Right atrium auricular region (tissue), 2 donors: ENCODE measurements at places on chromosomes 6 and 20.

DNA sequence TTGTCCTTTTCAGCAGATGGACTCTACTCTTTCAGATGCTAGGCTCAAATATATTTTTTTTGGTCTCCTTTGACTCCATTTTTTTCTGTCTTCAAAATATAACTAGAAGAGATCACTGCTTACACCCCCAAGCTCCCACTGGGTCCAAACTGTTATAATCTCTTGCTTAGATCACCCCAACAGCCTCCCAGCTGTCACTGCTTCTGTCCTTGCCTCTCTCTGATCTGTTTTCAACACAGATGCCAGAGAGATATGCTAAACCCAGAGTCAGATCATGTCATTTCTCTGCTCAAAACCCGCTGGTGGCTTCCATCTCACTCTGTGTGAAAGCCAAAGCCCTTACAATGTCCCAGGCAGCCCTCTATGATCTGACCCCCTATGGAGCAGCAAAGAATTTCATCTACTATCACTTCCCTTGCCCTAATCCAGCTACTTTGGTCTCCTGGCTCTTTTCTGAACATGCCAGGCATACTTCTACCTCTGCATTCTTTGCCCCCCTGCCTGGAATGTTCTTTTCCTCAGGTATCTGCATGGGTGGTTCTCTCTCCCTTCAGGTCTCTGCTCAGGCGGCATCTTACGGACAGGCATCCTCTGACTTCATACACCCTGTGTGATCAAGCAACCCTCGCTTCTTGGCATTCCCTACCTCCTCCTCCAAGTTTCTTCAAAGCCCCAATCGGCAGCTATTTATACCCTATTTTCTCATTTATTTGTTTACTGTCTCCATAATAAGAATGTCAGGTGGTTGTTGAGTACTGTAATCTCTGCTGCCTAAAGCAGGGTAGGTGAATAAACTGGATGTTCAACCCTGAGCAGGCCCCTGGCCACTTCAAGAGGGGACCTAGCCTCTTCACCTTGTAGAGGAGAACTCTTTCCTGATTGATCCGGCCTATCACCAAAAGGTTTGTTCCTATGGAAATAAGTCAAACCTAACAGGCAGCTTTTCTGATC, 43.6 kb upstream of the SLC4A11 start:
- DNase-seq, result no peak

DNA sequence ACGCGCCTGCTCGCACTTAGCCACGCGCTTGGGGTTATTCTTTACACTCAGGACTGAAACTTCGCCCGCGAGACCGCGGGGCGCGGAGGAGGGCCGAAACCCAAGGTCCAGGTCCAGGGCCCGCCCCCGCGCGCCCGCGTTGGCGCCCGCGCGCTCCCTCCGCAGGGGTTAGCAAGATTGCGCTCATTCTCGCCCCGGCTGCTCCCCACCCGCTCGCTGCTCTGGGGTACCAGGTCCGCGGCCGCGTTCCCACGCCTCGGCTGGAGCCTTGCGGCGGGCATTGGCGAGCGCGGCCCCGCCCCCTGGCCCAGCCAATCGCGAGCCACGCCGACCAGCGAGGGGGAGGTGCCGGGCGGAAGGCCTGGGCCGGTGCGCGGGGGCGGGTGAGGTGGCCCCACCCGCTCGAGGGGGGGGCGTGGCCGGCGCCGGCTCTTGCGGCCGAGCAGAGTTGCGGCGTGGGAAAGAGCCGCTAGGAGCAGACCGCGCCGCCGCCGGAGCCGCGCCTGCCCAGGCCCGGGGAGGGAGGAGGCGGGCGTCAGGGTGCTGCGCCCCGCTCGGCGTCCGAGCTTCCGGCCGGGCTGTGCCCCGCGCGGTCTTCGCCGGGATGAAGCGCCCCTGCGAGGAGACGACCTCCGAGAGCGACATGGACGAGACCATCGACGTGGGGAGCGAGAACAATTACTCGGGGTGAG, at the start of gene HEY2:
Gene HEY2, plus strand, starts transcription at position 460 of the 692 bp plus-strand sequence. Its CDS starts 145 bp downstream, at position 605.
- DNase-seq, result peak; percentile 89

DNA sequence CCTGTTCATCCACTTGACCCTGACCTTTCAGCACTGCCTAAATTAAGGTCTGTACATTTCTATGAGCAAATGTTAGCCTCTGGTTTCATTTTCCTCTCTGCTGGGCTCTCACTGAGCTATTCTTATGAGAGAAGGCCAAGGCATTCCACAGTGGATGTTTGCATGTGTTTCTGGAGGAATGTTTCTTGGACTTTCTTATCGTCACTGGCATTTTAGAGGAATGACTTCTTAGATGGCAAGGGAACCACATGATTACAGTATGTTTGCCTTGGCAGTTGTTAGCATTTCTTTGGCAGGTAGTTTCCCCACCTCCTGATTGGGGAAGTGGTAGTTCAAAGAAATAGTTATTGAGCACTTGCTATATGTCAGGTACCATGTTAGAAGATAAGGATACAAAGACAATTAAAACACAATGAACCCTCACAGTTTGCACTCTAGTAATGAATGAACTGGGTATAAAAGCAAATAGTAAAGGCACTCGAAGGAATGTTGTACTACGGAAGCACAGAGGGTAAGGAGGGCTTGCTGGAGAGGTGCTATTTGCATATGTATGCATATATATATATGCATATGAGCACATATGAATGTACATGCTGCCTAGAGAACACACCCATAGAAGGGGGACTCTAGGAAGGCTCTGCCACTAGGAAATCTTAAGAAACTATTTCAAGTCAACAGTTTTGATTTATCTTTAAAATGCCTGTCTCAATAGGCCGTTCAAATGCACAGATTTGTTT, 307.4 kb downstream of the EYA4 start:
- DNase-seq, result no peak

DNA sequence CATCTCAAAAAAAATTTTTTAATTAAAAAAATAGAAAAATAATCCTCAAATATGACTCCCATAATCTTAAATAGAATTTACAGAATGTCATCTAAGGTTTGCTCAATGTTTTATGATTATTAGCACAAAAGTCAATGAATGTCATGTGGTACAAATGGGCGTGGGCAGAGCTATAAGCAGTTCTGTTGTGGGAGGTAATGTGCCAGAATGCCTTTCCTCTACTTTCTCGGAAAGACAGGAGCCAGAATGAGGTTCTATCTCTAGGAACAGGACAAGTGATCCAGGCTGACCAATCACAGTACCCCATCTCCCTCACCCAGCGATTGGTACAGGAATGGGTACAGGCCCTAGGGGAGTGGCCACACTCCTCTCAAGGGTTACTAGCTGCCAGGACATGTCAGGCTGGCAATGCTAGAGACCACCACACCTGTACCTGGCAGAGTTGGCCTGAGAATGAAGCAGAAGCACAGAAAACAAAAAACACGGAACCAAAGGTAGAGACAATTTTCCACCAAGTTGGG, 15.1 kb downstream of the RALGAPA2 start:
- DNase-seq, result no peak

GRCh38 chr6:81890846-81891245, 138.4 kb upstream of the TENT5A start:
- no peak for DNase-seq

GRCh38 chr20:56429502-56429901, 17.4 kb downstream of the CASS4 start:
- DNase-seq, result no peak

- no peak for DNase-seq
Observed at GRCh38 chr6:137155830-137156229, 17.6 kb downstream of the IL22RA2 start.

DNA sequence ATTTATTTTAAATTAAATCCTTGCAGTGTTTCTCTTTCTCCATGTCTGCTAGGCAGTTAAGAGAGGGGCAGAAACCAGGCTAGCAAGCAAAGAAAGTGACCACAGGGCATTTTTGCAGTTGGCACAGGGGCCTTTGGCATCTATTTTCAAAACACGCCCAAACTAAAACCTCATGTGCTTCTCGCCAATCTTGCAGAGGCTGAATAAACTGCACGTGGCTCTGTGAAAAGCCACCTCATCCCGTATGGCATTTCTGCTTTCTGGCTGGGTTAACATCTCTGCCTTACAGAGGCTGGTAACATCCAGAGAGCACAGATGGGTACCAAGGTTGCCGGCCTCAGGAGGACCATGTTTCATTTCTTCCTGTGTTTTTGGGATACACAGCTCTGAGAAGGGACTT, 54.6 kb downstream of the GJA10 start:
- no peak for DNase-seq

DNA sequence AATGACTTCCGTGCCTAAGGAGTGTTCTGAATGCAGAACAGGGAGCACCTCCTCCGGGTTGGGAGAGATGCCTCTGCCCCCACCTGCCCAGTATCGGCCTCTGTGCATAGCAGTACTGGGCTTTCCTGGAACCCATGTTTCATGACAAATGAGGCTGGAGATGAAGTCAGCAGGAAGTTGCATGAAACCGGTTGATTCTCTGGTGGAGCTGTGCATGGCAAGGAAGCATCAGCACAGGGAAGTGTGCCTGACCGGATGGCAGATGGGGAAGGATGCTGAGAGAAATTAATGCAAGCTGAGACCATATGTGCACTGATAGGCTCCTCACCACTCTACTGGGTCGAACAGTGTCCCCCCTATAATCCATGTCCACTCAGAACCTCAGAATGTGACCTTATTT, 155.5 kb downstream of the CDH26 start:
- DNase-seq, result no peak

DNA sequence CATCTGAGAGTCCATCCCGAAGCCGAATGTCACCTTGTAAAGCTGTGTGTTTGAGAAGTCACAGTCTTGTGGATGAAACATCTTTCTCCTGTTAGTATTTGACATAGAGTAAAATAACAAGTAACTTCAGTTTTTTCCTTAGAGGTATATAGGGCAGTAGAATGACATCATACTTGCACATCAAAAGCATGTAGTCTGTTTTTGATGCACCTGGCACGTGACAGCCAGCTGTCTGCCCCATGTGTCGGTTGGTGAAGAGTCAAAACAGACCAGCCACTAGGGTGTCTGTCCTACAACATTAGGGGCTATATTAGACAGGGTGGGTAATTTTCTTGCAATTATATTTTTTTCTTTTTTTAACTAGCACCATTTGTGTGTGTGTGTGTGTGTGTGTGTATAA, 70.2 kb downstream of the SNX9 start:
- DNase-seq, result no peak

GRCh38 chr6:24051942-24052589, 73.9 kb upstream of the NRSN1 start:
- DNase-seq, result no peak

DNA sequence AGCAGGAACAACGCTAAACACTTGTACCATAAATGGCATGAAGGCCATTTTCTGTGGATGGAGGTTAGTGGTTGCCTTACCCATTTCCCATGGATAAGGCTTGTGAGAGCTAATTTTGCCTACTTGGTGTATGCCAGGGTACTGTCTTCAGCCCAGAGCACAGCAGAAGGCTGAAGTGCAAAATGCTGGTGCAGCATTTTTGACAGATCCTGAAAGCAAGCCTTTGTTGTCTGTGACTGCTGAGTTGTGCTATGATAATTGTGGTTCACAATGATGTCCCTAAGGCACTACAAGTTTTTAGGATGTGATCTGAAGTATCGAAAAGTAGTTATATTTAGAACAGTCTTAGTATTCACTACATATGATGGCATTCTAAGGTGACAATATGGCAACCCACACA, 14.7 kb upstream of the HMGN3 start:
- DNase-seq, result no peak

GRCh38 chr20:41649489-41649888, 31.3 kb upstream of the CHD6 start:
- DNase-seq, result no peak

DNA sequence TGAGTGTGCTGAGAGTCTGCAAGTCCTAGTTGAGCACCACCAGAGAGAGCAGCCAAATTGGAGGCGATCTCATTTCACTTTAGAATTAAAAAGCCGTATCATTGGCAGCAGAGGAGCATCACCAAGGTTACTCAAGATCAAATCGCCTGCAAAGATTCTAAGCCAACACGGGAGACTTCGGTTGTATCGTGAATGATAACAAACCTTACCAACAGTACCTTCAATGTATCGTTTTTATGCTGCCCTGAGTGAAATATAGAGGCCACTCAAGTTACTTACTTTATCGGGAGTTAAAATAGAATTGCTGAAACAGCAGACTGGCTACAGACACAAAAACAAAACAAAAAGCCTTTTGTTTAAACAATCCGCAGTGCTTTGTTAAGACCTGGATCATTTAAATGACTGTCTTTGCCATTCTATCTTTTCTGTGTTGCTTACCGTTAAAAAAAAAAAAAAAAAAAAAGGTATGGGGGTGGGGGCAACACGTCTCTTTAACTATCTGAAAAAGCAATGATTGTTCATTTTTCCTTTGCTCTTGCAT, 14.2 kb downstream of the NHSL1 start:
- DNase-seq, result no peak

- no peak for DNase-seq
Observed at GRCh38 chr20:62215020-62215990, 4.8 kb downstream of the HRH3 start.

DNA sequence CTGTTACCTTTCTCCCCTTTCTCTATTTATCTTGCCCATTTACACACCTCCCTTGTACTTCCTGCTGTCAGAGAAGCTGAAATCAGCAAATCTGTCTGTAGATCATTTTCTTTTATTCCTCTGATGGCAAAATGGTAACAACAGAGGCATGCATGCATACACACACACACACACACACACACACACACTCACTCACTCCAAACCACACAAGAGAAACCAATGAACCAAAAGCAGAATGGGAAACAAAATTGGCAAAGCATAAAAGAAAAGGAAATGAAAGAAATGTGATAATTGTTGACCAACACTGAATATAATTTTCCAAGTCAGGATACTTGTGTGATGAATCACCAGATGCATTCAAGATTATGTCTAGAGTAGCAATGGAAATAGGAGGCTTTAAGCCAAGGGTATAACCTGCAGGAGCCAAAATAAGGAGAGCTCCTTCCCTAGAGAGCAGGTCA, 172.4 kb downstream of the PLCB4 start:
- DNase-seq, result no peak

DNA sequence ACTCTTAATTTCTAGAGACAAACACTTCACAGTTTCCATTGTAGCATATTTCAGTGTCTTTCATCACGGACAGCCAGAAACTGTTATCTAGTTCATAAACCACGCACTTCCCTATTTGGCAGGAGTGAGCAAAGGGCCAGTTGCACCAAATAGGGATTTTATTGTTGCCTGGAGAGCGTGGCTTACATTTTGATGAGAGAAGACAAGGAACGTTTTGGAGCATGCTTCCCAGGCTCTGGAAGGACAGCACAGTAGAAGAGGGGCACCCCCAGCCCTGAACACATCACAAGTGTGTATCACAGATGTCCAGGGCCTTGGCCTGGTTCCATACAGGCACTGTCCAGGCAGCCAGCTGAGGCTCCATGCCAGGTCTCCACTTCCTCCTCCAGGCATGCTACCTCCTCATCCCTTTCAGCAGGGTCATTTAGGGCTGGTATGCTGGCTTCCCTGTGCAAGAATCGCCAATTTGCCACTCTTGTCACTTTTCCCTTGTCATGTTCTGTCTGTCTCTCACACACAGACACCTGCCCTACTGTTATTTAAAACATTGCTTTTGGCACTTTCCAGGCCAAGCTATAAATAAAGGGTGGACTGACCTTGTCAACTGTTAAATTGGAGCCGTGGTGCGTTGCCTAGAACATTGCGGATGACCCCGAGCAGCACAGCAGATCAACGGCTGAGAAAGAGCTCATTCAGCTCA, 235.0 kb upstream of the GMDS start:
- DNase-seq, result no peak
